ENCODE measurements at places on chromosomes 2 and 18.
A peak's percentile ranks its signal among the peaks of the same experiment; 100 is the strongest.

- peak; percentile 65 for DNase-seq
Measured at GRCh38 chr2:74399785-74400184, 19.7 kb upstream of the DCTN1 start.

GRCh38 chr18:76923485-76924085 is 101.2 kb downstream of the ZNF236 start:
- no peak for DNase-seq

- no peak for DNase-seq
Measured at GRCh38 chr18:64405161-64405560, 256.3 kb upstream of the LINC00305 start.

DNA sequence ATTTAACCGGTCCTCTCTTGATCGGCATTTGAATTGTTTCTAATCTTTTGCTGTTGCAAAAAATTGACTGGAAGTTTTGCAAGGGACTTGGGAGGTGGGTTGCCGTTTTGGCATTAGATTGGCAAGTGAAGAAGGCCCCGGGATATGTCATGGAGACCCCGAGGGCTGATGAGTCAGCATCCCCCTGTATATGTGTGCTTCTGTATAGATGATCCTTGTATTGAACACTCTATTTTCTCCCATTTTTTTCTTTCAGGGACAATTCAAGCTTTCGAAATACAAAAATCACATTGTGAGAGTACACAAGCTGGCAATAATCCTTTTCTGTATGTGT is 30.1 kb downstream of the EIF4E2 start:
- DNase-seq = no peak

- no peak for DNase-seq
Measured at GRCh38 chr2:231911381-231911780, 14.8 kb downstream of the NPPC start.

GRCh38 chr18:22858121-22858520 is 75.0 kb upstream of the RBBP8 start:
- DNase-seq = no peak

- no peak for DNase-seq
Measured at GRCh38 chr2:68009526-68009925, 53.3 kb downstream of the C1D start.

GRCh38 chr2:66498289-66498975 is 63.5 kb downstream of the MEIS1 start:
- no peak for DNase-seq

DNA sequence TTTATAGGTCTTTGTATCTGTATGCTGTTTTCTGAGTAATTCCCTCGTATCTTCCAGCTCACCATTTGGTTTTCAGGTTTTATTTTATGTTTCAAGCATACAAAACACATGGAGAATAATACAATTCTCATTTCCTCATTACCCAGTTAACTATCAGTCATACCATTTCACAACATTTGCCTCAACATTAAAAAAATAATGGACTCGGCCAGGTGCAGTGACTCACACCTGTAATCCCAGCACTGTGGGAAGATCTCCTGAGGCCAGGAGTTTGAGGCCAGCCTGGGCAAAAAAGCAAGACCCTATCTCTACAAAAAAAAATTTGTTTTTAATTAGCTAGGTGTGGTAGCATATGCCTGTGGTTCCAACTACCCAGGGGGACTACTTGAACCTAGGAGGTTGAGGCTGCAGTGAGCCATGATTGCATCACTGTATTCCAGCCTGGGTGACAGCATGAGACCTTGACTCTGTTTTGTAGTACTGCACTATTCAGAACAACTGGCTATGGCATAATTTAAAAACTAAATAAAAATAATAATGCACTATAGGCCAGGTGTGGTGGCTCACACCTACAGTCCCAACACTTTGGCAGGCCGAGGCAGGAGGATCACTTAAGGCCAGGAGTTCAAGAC is 20.3 kb downstream of the NPC1 start:
- no peak for DNase-seq

DNA sequence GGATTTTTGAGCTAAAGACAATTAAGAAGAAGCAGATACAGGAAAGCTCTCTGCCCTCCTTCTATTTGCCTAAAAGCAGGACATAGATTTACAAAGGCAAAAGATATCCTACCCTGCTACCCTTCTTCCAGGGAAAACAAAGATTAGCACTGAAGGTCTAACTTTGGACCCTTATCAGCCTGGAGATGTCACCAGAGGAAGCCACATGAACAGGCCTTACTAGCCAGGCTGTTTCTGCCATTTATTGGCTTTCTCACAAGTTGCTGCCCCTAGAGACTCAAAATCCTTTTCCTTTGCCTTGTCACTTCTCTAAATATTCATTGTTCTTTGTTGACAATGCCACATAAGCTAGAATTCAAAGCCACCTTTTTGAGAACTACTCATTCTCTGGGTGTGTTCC is 147.3 kb downstream of the B3GNT2 start:
- DNase-seq = no peak
